Stimulated activated CD8-positive, alpha-beta memory T cell treated with anti-CD3 and anti-CD28 coated beads, Interleukin-7, amount 100 ng/mL, for 4 hours (primary cell): ENCODE measurements at places on chromosomes 16 and 17.

- no peak for DNase-seq
These were observed 324.8 kb downstream of the PMP22 start for GRCh38 chr17:14940108-14940937.

DNA sequence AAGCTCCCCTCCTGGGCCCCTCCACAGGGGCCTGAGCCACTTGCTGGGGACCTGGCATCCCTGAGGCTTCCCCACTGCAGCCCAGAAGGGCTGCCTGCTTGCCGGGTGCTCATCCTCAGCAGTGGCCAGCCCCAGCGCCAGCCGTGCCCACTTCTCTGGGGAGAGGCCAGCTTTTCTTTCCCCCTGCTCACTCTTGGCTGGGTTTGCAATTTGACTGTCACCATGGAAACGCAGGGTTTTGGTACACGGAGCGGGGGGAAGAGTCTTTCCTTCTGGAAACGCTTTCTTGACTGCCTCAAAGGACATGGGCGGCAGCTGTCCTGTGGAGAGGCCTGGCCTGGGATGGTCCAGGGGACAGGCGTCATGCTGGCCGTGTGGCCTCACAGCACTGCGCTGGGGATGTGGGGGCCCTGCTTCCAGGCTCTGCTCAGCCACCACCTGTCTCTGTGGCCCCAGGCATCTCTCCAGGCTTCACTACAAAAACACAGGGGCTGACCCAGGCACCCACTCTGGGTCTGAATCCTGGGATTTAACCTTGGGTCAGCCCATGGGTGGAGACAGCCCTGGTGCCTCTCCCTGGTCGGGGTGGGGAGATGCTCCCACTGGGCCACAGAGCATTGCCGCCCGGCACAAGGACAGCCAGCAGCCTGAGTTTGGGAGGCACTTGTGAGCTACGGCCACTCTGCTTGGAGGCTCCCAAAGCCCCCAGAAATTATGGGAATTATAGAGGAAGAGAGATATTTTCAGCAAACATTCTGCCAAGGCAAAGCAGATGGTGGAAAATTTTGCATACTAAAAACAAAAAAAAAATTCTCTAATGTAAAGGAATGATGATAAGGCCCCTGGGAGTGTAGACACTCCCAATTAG, 45.9 kb upstream of the DOC2B start:
- no peak for DNase-seq

DNA sequence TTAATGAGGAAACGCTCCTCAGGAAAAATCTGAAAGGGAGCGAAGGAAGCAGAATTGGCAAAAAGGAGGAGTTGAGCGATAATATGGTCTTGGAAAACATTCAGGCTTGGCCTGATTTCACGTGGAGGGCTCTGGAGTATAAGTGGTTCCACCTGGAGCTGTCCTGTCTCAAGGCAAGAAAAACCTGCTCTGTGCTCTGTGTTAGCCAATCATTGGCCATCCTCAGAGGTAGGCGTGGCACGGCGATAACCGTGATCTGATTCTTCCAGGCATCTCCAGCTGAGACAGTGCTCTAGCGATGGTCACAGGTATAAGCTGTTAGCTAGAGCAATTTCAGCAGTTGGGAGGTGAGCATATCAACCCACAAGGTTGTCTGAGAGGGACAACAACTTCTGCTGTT, 450.5 kb upstream of the MAF start:
- no peak for DNase-seq

DNA sequence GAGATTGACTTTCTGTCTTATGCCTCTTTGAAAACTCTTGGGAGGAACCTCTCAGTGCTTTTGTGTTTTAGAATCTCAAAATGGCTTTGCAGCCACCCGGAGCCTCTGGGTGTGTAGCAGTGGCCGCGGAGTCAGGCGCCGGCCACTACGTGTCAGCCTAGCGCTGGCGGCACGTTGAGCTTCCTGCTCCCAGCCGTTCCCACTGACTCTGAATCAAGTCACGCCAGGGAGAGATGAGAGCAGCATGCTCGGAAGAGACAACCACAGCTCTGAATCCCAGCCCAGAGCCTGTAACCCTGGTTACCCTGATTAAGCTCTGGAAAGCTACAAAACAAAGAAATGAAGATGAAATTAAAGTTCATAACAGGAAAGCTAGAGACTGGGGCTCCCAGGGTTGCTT, 97.4 kb upstream of the CACNG5 start:
- DNase-seq = no peak

DNA sequence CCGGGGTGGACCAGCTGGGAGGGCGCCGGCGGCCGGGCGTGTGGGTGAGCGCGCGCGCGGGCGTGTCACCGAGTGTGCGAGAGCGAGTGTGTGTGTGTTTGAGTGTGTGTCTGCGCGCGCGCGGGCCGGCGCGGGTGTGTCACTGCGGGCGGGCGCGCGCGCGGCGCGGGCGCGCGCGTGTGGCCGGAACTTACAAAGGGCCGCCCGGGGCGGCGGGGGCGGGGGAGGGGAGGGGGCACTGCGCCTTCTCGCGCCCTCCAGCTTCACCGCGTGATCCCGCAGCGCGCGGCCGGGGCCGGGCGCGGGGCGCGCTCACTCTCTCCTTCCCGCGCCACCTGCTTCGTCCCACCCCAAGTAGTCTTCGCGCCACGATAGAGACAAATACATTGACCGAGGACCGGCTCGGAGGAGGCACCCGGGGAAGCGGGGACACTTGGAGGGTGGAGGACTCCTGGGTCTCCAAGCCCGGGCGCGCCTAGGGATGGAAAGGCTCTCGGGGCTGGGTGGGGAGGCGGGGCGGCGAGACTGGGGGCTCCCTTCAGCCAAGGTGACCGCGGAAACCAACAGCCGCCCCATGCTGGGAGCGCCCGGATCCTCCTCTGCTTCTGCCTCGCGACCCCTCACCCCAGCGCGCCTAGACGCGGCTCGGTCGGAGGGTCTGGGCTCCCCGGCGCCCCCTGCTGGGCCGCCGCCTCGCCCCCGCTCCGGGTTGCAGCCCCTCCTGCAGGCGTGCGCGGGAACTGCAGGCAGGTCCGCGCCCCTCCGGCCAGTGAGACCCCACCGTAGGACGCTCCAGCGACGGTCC, at the start of gene SRCIN1:
SRCIN1 (minus strand) TSS at position 112 of the 805 bp plus-strand sequence. CDS start 247 bp downstream, outside the sequence.
- DNase-seq = peak; percentile 54

- no peak for DNase-seq
These were observed 282.9 kb upstream of the IRX5 start for GRCh38 chr16:54647725-54648221.

GRCh38 chr16:84914273-84914672, 94.5 kb downstream of the CRISPLD2 start:
- DNase-seq = no peak

- DNase-seq = no peak
These were observed 240.0 kb downstream of the C16orf95 start for GRCh38 chr16:87076950-87077749.

- DNase-seq = no peak
These were observed 12.3 kb upstream of the UBE2I start for GRCh38 chr16:1297018-1297696.

GRCh38 chr16:66986559-66986958, 1.8 kb upstream of the CES4A start:
- no peak for DNase-seq

- DNase-seq = no peak
These were observed 1.8 kb downstream of the EIF1 start for GRCh38 chr17:41690497-41690896.

GRCh38 chr17:21210411-21211076, 3.4 kb downstream of the TMEM11 start:
- DNase-seq = no peak

- DNase-seq = no peak
These were observed 6.0 kb upstream of the CCL1 start for GRCh38 chr17:34368946-34369500.

DNA sequence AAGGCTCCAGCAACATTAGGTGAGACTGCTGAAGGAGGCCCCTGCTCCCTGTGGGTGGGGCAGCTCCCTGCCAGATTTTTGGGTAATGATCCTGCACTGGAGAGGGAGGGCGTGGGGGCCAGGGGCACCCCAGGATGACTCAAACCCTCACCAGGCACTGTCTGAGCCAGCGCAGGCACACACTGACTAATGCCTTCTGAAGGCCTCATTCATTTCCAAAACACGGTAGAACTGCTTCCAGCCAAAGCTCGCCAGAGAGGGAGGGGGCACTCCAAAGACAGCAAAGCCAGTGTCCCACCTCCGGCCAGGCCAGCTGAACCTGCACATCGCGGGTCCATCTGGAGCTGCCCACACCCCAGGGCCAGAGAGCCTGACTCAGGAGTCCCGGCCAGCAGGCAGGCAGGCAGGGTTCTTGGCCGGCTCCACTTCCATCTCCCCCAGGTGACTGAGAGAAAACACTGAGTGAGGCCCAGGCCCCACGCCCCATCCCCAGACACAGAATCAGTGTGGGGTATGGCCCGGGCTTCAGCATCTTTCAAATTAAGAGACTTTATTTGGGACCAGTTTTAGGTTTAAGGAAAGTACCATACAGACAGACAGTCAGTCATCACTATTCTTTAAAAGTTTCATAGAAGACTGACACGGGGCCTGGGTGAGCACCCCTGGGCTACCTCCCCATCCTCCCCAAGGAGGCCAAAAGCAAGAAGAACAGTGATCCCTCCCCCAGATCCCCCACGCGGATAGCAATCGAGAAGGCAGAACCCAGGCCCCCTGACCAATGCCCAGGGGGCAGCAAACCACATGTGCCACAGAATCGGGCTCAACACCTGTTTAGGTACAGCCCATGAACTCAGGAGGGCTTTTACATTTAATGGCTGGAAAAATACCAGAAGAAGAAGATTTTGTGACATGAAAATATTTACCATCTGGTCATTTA, 2.3 kb downstream of the PIEZO1 start:
- DNase-seq = peak; percentile 70

- no peak for DNase-seq
These were observed 12.0 kb downstream of the ARL4D start for GRCh38 chr17:43410557-43411368.

DNA sequence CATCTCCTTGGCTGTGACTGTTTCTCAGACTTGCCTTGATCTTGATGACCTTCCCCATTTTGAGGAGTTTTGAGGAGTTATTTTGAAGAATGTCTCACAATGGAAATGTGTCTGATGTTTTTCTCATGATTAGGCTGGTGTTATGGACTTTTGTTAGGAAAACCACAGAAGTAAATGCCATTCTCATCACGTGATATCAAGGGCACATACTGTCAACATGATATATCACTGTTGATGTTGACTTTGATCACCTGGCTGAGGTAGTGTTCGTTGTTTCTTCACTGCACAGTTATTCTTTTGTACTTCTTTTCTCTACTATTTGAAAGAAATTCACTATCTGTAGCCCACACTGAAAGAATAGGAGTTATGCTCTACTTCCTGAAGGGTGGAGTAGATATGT, 194.7 kb upstream of the MPHOSPH6 start:
- DNase-seq = no peak

DNA sequence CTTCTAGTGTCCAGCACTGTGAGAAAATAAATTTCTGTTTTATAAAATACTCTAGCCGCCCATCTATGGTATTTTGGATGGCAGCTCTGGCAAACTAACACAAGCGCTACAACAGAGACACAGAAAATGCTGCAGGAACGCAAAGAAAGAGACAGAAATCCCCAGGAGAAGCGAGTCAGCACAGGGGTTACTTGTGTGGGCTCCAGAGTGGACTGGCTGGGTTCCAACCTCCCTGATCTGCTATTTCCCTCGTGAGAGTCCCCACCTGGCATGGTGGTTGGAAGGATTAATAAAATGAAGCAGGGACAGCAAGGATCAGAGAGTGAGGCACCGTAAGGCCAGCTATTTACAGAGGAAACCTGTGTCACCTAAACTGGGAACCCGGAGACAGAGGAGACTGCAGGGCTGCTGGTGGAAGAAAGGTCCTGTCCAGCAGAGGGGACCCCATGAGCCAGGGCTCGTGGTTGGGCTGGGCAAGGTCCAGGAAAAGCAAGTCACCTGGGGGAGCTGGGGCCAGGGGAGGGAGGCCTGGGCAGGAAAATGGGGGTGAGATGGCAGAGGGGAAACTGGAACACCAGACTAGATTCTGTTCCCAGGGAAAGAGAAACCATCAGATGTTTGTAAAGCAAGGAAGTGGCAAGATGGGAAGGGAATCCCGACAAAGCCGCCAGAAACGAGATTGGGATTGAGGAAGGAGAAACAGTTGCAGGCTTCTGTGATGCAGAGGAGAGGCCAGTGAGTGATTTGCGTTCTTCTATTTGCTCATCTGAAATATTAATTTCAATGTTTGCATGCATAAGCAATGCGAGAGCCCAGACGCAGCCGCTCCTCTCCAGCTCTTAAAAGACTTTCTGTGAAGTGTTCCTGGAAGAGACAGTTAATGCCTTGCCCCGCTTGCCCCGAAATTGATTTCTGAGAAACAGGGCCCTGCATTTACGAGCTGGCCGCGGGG, 63.0 kb upstream of the TEKT3 start:
- DNase-seq = no peak

DNA sequence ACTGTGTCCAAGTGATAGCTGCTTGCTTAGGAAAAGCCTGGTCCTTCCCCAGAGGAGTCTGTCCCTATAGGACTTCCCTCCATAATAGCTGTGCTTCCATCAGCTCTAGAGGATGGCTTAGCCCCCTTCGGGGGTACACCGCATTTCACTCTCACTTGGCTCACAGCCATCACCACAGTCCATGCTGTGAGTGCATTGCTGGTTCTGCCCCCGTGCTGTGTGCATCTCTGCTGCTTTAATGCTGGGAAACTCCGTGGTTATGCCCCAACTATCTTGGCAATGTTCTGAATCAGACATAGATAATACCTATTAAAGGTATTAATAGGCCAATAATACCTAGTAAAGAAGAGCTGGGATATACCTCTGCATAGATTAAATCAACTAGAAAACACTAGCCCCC, 58.3 kb downstream of the SIAH1 start:
- DNase-seq = no peak

GRCh38 chr16:4391631-4392381, 20.2 kb downstream of the VASN start:
- DNase-seq = no peak

DNA sequence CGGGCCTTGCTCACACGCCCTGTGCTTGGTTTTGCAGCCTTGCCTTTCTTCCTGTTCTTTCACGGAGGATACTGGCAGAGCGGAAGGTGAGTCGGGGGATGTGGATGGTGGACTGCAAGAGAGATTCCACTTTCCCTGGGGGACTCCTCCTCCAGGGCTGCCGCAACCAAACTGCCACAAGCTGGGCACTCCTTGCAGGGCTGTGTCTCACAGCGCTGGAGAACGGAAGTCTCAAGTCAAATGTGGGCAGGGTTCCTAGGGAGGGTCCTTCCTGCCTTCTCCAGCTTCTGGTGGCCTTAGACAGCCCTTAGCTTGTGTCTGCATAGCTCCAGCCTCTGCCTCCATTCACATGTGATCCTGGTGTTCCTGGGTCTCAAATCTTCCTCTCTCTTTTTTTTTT, 11.4 kb upstream of the BIRC5 start:
- no peak for DNase-seq
